Ovary (tissue), 10 donors: ENCODE measurements at places on chromosomes 6 and 20.

DNA sequence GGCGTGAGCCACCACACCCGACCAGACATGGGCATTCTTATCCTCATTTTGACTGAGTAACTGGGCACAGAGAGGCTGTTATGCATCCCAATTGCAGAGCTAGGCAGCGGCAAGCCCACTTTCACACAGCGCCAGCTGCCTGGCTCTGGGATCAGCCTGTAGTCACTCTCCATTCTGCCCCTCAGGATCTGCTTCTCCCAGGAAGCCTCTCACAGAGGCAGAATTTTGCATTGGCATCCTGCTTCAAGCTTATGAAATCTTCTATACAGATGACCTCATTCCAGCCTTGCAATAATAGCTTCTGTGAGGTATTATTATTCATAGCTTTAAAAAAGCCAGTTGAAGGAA, 37.0 kb upstream of the IER3 start:
- peak; percentile 53 for DNase-seq

DNA sequence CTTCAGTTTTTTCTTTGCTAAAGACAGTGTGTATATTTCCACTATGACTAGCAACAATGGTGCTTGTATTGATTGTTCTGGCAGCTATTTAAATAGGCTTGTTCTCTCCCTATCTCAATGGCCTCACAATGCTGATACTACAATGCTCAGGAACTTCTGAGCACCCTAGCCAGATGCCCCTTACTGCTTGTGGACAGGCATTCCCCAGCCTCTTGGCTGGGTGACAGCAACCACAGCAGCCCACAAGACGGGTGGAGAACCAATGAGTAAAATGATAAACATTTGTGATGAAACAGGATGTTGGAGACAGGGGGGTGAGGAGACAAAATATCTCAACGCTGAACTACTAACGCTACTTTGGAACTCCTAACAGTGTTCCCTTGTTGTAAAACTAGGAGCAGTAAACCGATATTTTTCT, 42.3 kb downstream of the HIVEP2 start:
- peak; percentile 67 for DNase-seq

GRCh38 chr6:2976571-2977085, 5.3 kb upstream of the SERPINB6 start:
- DNase-seq, result no peak

- no peak for DNase-seq
Measured at GRCh38 chr6:15810618-15811017, 147.8 kb upstream of the DTNBP1 start.

DNA sequence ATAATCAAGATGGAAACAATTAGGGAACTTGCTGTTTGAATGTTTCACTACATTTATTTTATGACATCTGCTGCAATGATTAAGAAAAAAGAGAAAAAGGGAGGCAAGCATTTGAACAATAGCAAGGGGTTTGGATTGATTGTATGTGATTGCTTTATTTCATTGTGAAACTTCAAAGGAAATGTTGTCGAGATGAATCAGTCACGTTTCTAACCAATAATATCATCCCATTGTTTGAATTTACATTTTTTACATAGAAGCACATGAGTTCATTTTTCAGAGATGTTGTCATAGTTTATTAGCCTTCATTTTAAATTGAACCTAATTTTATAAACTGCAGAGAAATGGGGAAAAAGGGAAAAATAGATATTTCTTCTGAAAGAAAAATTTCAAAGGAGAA, 572.0 kb downstream of the KIF16B start:
- DNase-seq, result no peak

DNA sequence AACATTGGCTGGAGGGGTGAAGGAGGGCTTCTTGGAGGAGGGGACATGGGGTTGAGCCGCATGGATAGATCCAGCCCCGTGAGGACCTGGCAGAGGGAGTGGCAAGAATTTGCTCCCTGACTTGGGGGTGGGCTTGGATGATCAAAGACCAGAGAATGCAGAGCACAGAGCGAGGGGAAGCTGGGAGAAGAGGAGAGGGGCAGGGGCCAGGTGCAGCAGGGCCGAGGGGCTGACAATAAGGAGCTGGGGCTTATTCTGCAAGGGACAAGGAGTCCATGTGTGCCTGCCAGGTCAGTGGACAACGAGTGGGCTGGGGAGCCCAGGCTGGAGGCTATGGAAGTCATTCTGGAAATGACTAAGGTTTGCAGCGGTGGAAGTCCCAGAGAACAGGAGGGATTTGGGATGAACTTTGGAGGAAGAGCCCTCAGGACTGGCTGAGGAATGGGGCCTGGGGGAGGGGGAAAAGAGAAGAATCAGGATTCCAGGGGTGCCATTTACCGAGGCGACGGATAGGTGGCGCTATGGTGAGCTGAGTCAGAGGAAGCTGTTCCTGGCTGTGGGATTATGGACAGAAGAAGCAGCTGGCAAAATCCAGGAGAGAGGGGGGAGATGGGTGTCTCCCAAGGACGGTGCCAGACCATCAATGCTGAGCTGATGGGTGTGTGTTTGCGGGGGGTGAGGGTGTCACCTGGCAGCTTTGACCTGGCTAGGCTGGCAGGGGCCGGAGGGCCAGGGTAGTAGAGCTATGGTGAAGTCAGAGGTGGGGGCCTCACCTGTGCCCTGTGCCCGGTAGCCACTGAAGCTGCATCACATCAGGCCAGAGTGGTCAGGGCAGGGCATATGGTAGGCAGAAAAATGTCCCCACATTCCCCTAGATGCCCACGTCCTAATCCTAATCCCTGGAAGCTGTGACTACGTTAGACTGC, 7.8 kb downstream of the KCNG1 start:
- DNase-seq, result no peak

- DNase-seq, result no peak
Measured at GRCh38 chr20:39109933-39110818, 148.0 kb downstream of the DHX35 start.

- no peak for DNase-seq
Measured at GRCh38 chr6:21295506-21296240, 297.9 kb upstream of the SOX4 start.

- no peak for DNase-seq
Measured at GRCh38 chr6:16540804-16541752, 220.2 kb downstream of the ATXN1 start.
